ENCODE measurements at places on chromosomes 3 and 15. TPM values are rescaled to one million over a fixed set of nuclear protein-coding genes. Genes with fewer than 3 reads are reported as not detected.

The OR5K2 gene
- total RNA-seq = not detected

The TM4SF18 gene
- total RNA-seq = not detected

The TJP1 gene
- total RNA-seq = 46.3 TPM

The IL20RB gene
- total RNA-seq = 56.7 TPM

The MAP3K13 gene
- 21.9 TPM for total RNA-seq

All from airway epithelial cell (primary cell).